ENCODE measurements at places on chromosomes 2 and 18. TPM values are rescaled to one million over a fixed set of nuclear protein-coding genes. Genes with fewer than 3 reads are reported as not detected.

GKN2 gene
- not detected for total RNA-seq

CHRNG gene
- not detected for total RNA-seq

KLHL29 gene
- 3.3 TPM for total RNA-seq

CRYBA2 gene
- not detected for total RNA-seq

SERPINB4 gene
- not detected for total RNA-seq

KIF1A gene
- under 0.01 TPM for total RNA-seq

CYP26B1 gene
- under 0.01 TPM for total RNA-seq

ARHGAP28 gene
- total RNA-seq = 23.9 TPM

LYPD6 gene
- 0.59 TPM for total RNA-seq

HOXD12 gene
- total RNA-seq = not detected
